ENCODE measurements at places on chromosomes 1 and 21.
A peak's percentile ranks its signal among the peaks of the same experiment; 100 is the strongest.

GRCh38 chr1:24235921-24236788, 49.1 kb upstream of the IFNLR1 start:
- no peak for DNase-seq

GRCh38 chr1:62093261-62093660, 101.4 kb upstream of the L1TD1 start:
- DNase-seq, result no peak

DNA sequence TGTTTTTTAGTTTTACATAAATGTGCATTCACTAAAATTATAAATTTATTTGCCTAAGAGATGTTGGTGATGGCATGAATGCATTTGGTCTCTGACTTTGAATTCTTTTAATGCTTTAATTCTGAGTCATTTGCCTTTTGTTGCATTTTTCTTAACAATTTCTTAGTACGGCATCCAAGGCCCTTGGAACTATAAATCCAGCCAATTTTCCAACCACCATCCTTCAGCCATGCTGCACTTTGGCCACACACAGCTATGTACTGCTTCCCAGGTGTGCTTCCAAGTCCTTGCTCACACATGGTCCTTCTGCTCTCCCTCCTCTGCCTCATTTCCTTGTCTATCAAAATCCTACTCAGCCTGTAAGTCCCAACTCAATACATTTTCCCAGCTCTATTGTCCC, 161.0 kb downstream of the DHRS3 start:
- no peak for DNase-seq

- peak; percentile 8 for DNase-seq
Observed at GRCh38 chr1:153368495-153368894, 6.9 kb downstream of the S100A12 start.

GRCh38 chr21:41664881-41665765, 101.7 kb downstream of the RIPK4 start:
- no peak for DNase-seq

DNA sequence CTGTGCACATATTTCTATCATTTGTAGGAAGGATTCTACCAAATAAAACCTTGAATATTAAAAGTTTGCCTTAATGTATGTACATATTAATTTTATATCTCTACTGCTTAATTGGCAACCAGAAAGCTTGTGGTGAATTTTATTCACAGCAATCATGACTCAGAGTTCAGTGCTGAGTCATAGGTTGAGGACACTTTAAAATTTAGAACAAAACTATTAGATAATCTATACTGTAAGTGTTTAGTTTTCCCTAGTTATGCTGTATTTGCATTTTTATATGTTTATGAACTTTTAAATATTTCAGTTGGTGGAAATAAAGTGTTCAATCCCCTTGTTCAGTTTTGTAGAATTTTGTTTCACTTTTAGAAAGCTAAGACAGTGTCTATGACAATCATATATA, 841.5 kb downstream of the KCNT2 start:
- DNase-seq, result no peak

DNA sequence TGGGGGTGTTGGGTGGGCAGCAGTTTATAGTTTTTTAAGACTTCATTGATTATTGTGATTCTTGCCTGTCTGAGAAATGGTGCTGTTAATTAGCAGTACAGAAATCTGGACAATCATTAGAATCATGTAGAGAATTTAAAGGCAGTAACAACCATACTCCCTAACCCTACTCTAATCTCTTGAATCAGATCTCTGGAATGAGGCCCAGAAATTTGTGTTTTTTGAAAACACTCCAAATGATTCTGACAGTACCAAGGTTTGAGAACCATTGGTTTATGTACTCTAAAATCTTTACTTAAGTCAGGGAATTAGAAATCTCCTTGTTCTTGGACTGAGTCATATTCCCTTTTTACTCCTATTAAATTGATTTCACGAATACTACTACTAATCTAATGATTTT, 24.0 kb downstream of the FNBP1L start:
- no peak for DNase-seq

DNA sequence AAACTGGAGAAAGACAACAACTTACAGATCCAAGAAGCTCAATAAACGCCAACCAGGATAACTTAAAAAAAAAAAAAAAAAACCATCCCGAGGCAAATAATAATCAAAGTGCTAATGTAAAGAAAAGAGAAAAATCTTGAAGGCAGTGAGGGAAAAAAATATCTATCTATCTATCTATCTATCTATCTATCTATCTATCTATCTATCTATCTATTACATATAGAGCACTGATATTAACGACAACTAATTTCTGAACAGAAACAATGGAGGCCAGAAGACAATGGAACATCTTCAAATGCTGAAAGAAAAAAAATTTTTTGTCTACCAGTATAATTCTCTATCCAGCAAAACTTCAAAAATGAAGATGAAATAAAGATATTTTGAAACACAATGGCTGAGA, 18.0 kb downstream of the PACC1 start:
- DNase-seq, result no peak

GRCh38 chr1:223203034-223203408, 60.0 kb upstream of the TLR5 start:
- DNase-seq, result no peak

- DNase-seq, result no peak
Observed at GRCh38 chr1:112599477-112599876, 19.5 kb downstream of the ST7L start.

DNA sequence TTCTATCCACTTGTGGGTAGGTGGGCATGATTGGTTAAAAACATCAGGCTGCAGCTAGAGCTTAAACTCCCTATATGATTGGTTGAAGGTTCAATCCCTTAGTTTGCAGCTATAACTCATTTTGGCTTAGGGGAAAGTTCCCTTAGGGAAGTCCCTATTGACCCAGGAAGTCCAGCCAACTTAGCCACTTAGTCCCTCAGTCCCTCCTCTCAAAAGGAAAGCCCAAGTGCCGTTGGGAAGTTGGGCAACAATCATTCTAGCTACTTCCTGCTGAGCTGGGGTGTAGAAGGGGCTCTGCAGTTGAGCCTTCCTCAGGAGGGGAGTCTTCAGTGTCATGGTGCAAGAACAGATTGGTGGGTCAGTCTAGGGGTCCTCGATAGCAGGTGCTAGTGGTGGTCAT, 12.2 kb downstream of the MSTO1 start:
- no peak for DNase-seq

- DNase-seq, result no peak
Observed at GRCh38 chr1:231207437-231207836, 33.6 kb upstream of the GNPAT start.

DNA sequence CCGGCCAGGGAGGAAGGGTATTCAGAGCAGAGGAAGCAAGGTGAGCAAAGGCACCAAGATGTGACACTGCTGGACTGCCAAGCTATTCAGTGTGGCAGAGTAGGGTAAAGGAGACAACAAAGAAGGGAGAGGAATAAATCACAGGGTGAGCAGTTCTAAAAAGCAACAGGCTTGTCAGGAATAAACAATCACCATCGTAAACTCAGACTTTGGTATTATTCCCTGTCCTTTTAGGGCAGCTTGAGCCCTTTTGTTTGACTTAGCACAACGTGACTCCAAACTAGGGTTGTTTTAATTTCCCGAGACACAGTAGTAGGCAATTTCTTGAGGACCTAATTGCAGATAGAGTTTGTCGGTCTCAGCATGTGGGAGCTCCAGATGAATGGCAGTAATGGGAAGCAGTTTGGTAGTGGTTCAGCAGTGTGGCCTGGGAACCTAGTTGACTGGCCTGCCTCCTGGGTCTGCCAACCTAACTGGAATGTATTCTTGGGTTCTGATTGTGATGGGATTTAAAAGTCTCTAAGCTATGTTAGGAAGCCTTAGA, 4.3 kb downstream of the CR1L start:
- no peak for DNase-seq

GRCh38 chr1:244084763-244085162, 33.7 kb downstream of the ZBTB18 start:
- DNase-seq, result no peak

- DNase-seq, result no peak
Observed at GRCh38 chr1:2989976-2990375, 31.3 kb upstream of the ACTRT2 start.

DNA sequence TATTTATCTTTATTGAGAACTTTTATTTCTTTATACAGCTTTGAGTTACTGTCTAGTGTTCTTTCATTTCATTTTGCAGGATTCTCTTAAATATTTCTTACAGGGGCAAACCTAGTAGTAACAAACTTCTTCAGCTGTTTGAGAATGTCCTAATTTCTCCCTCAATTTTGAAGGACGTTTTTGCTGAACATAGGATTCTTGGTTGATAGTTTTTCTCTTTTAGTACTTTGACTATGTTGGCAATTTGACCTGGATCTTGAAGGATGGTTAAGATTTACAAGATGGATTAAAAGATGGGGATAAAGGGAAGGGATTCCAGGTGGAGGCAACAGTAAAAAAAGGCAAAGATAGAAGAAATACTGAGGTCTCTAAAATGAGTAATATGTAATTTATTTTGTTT, 38.9 kb downstream of the XPR1 start:
- DNase-seq, result no peak

DNA sequence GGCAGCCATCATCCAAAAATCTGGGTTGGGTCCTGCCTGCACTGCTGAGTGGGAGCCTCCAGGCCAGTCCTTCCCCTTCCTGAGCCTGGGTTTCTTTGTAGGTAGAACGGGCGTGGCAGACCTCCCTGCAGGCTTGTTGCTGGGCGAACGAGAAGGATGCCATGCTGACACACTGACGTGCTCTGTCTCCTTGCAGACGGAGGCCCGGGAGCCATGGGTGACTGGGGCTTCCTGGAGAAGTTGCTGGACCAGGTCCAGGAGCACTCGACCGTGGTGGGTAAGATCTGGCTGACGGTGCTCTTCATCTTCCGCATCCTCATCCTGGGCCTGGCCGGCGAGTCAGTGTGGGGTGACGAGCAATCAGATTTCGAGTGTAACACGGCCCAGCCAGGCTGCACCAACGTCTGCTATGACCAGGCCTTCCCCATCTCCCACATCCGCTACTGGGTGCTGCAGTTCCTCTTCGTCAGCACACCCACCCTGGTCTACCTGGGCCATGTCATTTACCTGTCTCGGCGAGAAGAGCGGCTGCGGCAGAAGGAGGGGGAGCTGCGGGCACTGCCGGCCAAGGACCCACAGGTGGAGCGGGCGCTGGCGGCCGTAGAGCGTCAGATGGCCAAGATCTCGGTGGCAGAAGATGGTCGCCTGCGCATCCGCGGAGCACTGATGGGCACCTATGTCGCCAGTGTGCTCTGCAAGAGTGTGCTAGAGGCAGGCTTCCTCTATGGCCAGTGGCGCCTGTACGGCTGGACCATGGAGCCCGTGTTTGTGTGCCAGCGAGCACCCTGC, 1.4 kb downstream of the GJA4 start:
- DNase-seq, result no peak

GRCh38 chr1:211611818-211612217, 32.9 kb upstream of the SLC30A1 start:
- no peak for DNase-seq

- no peak for DNase-seq
Observed at GRCh38 chr1:29931477-29932175, 695.3 kb downstream of the PTPRU start.

- no peak for DNase-seq
Observed at GRCh38 chr1:55646181-55646580, 431.0 kb upstream of the USP24 start.

DNA sequence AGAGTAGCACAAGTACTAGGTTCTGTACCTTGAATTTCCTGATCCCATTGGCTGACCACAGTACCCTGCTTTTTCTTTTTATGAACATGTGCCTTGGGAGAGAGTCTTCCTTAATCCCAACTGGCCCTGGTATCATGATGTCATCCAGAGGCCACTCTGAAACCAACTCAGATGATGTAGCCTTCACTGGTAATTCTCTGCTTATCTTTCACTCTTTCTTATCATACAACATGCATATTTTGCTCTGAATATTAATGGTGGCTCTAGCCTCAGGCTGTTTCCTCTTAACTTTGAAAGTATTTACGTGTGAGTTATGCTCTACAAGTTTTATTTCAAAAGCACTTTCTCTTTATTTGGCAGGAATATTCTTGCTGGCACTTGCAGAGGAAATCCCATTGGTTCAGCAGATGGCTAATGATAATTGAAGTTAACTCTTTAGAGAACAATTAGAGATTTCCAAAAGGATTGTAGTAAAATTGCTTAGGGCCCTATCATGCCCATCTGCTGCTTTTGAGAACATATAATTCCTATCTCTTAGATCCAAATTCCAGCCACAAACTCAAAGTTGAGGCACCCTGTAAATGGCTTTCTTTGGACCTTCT, 86.1 kb downstream of the PTGER3 start:
- no peak for DNase-seq

DNA sequence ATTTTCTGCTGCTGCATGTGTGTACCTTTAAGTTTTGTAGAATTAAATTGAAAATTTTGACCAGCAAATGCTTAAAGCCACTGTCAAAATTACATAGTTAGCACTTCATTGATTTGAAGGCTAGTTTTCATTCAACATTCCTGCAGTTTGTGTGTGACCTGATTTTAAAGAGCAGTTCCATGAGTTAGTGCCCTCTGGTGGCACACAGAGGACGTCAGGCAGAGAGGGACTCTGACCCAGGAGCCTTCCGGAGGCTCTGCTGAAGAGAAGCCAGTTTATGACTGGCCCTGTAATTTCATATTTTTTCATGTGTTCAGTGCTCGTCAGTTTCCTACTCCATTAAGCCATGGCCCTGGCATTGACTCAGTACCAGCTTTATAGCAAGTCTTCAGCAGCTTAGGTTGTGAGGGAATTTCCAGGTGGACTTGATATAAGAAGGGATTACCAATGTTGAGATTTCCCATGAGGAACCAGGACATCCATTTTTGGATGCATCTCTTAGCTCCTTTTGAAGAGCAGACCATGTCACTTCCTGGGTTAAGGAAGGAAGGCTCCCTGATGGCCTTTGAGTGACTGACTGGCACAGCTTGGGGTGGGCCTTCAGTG, 104.7 kb downstream of the CAMTA1 start:
- peak; percentile 69 for DNase-seq

DNA sequence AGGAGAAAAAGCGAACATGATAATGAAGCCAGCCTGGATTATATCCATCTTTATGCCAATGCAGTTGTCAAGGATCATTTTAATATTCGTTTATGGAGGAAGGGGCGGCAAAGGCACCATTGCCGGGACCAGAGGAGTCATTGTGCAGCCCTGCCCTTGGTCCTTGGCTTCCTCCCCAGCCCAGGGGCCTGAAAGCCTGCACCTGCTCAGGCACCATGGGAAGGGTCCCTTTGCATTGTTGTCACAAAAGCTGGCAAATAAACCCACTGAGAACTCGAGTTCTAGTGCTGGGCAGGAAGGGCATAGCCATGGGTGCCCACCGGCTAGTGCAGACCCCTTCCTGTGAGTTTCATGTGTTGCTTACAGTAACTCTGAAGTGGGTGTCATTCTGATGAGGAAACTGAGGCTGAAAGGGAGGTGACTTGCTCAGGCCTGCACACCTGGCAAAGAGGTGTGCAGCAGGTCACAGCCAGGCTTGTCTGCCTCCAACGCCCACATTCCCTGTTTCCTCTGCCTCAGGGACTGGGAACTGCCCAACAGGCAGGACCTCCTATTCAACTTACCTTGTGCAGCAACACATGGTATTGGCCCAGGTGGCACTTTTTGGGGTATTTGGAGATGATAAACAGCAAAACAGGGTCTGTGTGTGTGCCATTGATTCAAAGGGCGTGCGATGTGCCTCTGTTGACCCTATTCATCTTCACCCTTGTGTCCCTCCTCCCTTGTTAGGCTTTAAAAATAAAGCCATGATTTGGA, 84.6 kb downstream of the MAN1C1 start:
- DNase-seq, result no peak

- DNase-seq, result no peak
Observed at GRCh38 chr1:27606708-27607238, 2.8 kb upstream of the AHDC1 start.

All from colonic mucosa (tissue), 4 donors.